ENCODE measurements at places on chromosomes 7 and 10.

DNA sequence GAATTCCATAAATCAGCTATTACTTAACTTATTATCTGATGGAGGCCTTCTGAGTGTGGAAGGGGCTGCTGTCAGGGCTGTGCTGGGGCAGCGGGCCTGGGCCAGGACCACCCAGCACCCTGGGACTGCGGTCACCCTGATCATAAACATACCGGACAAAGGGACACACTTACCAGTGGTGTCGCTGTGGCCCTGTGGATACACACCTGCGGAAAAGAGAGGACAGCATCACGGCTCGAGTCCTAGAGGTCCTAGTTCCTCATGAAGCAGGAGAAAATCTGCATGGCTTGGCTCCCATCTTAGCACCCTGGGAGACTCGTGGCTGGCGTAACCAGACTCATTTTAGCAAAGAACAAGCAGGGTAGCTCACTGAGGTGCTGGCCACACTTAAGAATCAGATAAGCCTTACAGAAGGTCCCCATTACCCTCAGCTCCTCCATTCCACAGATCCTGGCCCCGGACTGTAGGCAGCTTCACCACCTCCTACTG, 17.7 kb downstream of the IL15RA start:
- DNase-seq: no peak

- DNase-seq: no peak
Observed at GRCh38 chr7:96723622-96724021, 14.0 kb upstream of the SEM1 start.

GRCh38 chr10:73873838-73874215, 528 bp downstream of the CAMK2G start:
- no peak for DNase-seq

GRCh38 chr10:69278446-69278963, at the start of gene HK1:
TSS of gene HK1 (plus strand) at chr10:69278496.
- no peak for DNase-seq

- DNase-seq: peak; percentile 45
Observed at GRCh38 chr10:109912335-109913281, 10.7 kb downstream of the XPNPEP1 start.

- peak; percentile 20 for DNase-seq
Observed at GRCh38 chr10:21494191-21495001, 31.1 kb downstream of the SKIDA1 start.

- DNase-seq: no peak
Observed at GRCh38 chr7:116024826-116025809, 5.4 kb downstream of the TFEC start.

DNA sequence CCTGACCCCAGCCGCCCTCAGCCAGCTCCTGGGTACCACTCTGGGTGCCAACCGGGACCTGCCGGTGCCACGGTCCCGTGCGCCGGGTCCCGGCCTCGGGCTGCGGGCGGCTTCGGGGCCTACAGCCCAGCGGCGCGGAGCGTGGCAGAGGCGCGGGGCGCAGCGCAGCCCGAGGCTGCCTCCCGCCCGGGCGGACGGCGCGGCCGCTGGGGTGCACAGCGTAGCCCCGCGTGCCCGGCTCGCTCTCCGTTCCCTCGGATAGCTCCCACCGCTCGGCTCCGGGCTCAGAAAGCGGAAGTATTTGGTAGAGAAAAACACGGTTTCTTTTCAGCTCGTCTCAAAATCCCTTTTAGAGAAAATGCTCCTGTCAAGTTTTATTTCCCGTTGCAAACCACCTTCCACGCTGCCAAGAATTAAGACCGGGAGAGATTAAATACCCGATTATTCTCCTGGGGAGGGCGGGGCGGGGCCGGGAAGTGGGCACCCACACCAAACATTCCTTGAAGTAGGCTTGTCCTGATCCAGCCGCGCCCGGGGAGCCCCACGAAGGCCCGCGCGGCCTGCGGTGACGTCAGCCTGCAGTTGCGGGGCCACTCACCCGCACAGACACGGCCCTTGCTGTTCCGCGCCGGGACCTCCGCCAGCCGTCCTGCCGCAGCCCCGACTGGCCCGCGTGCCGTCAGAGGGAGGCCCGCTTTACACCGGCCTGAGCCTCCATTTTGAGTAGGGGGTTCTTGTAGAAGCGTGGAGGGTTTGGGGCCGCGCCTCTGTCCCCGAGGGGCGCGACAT, 7.2 kb downstream of the HOXA13 start:
- peak; percentile 55 for DNase-seq

DNA sequence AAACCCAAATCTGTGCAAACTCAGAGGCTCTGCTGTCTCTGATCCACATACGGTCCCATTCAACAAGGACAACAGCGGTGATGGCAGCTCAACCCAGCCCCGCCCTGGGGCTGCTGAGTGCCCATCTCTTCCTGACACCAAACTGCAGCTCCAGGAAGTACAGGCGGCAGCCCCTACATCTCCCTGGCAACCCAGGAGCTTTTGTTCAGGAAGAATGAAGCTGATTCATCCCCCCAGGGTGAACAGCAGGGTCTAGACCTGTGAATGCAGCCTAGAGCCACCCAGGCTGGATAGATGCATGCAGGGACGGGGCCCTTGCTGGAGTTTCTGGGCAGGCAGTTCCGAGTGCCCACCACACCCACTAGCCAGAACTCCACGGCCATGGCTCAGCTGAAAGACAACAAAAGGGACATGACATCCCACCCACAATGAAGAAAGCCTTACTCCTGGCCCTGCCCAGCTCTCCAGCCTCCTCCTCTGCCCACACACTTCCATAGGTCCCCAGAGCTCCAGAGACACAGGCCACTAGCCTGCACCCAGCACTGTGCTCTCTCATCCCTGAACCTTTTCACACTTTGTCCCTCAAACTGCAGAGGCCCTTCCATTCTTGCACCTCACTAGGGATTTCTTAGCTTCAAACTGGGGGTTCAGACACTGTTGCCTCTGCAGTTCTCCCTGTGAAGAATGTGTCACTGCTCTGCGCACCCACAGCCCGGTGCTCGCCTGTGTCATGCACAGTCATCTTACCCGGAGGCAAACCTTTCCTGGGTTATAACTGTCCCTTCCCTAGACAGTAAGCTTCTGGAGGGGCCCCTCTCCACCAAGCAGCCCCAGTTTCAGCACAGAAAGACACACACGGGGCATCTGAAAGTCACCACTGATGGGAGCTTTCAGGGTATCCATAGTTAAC, 99.1 kb downstream of the GRID1 start:
- DNase-seq: no peak

DNA sequence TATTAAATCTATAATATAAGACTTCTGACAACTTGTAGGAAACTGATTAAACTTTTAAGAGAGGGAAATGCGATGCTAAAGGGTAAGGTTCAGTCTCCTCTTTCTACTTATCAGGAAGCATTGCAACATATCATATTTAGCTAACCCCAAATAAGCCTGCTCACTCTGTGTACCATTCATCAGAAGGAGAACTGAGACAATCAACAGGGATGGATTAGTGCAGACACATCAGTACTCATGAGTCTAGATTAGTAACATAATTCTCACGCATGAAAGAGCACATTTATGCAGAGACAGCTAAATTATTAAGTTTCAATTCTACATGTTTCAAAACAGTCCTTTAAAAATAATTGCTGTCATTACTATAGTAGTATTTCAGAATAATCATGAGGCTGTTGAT, 354.2 kb upstream of the ZWINT start:
- DNase-seq: no peak

- no peak for DNase-seq
Observed at GRCh38 chr10:123991611-123992570, 100.3 kb upstream of the CPXM2 start.

DNA sequence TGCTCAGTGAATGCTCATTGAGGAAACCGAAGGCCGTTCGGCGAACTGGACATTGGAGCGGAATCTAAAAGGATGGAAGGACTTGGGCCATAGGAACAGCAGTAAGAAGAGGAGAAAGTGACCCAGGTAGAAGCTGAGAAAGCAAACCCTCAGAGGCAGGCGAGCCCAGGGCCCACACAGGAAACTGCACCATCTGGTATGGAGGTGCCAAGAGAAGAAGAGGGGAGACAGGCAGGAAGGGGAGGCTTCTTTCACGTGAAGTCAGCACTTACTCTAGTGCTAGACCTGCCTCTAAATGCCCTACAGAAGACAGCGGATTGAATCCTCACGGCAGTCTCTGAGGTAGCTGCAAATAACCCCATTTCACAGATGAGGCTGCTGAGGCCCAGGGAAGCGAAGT, 10.2 kb upstream of the CRHR2 start:
- no peak for DNase-seq

DNA sequence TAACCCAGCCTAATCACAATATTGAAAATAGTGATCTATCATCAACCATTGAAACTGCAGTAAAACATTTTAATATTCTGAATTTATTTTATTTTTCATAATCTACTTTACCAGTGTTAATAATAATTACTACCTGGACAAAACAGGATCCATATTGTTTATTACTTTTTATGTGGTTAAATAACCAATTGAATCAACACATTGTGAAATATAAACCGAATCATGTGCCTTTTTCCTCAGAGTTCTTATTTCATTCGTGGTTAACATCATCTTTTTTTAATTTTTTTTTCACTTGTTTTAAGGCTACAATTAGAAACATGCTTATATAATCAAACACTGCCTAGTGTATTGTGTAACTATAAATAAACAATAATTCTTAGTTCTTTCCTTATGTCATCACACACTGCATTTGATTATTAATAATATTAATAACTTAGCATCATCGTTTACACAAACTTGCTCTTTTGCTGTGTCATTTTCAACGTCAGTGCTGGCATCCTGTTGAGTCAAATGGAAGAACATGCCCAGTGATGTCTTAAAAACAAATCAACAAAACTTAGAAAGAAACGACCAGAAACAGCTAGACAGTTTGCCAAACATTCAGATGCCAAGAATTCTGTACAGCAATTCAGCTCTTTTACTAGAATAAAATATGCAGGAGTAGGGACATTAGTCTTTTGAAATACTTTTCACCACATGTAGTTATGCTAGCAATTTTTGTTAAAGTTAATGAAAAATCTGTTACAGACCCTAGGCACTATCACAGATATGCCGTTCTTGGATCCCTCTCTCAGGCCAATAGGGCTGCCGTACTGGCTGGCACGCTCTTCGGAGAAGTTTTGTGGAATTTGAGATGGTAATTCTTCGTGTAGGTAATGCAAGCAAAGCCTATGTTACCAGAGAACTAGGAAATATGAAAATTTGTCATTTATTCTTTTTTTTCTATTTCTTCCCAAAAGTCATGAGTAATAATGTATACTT, 330.4 kb upstream of the SEMA3A start:
- no peak for DNase-seq

GRCh38 chr10:77726301-77726700, 88.7 kb upstream of the KCNMA1 start:
- DNase-seq: no peak

- no peak for DNase-seq
Observed at GRCh38 chr7:8433477-8434289, at the start of gene NXPH1. TSS of gene NXPH1 (plus strand) at chr7:8433609.

- no peak for DNase-seq
Observed at GRCh38 chr7:103772171-103772773, 217.2 kb downstream of the RELN start.

DNA sequence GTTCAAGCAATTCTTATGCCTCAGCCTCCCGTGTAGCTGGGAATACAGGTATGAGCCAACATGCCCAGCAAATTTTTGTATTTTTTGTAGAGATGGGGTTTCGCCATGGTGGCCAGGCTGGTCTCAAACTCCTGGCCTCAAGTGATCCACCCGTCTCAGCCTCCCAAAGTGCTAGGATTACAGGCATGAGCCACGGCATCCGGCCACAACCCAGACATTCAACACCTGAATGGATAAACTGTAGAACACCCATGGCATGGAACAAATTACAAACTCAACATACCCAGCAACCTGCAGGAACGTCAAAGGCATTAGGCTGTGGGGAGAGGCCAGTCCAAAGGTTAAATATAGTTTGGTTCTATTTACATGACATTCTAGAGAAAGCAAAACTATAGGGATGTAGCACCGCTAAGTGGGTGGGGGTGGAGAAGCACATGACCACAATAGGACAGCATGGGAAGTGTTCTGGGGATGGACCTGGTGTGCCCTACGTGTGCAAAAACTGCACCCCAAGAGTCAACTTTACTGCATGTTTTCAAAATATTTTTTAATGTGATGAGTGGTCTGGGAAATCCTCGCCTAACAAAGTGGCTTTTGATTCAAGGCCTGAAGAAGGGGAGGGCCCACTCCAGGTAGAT, 6.5 kb upstream of the PGAM2 start:
- DNase-seq: peak; percentile 47

DNA sequence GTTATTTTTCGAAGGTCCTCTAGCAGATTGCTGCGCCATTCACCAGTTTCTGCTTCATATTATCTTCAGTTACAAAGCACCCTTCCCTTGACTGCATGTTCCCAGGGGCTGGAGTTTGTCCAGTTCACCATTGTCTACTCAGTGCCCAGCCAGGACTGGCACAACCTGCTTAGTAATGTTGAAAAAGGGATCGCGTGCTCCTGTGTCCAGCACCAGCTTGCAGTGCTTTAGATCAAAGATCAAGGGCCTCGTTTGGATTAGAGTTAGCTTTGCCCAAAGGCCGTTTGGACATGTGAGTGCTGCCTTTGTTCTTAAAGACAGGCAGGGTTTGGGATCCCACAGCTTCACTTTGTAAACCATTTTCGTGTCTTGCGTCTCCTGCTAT, 867 bp downstream of the ATP6V0E2 start:
- DNase-seq: no peak

GRCh38 chr10:114773197-114773532, 48.4 kb upstream of the FHIP2A start:
- no peak for DNase-seq

DNA sequence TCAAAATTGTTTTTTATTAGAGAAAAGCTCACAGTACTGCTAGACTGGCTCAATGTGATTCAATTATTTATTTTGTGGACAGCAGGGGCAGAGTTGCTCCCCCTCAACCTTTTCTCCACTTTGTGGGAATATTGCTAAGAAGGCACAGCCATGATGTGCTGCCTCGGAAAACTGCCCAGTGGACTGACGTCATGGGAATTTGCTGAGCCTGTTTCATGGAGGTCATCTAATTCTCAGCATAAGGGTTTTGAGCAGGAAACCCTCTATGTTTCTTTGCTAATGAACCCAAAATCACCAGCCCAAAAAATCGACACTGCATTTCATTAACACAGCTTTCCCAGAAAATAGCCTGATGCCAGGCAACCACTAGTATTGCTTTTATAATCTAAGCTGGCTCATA, 228.8 kb upstream of the FAM3C start:
- DNase-seq: no peak

- no peak for DNase-seq
Observed at GRCh38 chr7:79241288-79242060, 212.0 kb downstream of the MAGI2 start.

- no peak for DNase-seq
Observed at GRCh38 chr10:8588135-8588534, 533.6 kb downstream of the GATA3 start.

DNA sequence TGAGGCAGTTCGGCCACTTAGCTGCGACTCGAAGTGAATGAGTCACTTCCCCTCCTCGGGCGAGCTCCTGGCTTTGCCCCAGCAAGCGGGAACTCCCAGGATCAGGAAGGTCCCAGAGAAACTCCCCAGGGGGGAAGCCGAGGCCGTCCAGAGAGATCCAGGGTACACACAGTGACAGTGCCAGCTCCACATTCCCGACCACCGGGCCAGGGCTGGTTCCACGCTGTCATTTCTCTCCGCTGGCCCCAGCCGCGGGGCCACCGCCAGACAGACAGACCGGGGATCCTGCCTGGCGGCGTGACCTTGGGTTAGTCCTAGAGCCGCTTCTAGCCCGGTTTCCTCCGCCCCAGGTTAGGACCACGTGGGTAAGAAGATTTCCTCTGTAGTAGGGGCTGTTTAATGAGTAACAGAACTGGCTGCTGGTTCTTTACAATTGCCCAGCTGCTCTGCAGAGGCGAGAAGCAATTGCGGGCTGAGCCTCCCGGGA, 463 bp upstream of the UPP1 start:
- peak; percentile 93 for DNase-seq
